ENCODE measurements at places on chromosomes 6 and 20. TPM values are rescaled to one million over a fixed set of nuclear protein-coding genes. Genes with fewer than 3 reads are reported as not detected.

Gene DHX16
- 31.2 TPM for total RNA-seq

DNA sequence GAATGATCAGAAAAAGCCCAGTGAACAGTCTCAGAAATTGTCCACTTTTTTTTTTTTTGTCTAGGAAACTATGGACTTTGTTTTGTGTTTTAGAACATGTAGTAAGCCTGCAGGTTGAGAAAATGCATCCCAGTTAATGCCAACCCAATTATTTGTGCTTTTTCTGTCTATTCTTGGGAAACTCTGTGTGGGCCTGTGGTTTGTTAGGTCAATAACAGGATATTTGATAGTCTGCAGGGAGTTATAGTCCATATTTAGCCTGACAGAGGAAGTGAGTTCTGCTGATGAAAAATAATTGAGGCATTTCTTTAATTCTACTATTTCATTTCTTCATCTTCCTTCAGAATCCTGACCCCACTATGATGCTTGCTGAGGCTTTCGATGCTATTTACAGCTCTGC is 154.0 kb upstream of the LAMP5 start:
- DNase-seq = no peak

Gene TREML2
- not detected for total RNA-seq

Gene HLA-DPA1
- 185 TPM for total RNA-seq

- no peak for DNase-seq
Measured at GRCh38 chr6:157905590-157906342, 75.9 kb upstream of the SYNJ2 start.
